Esophagus mucosa (tissue), 1 donor: ENCODE measurements at places on chromosomes 5 and 9. TPM values are rescaled to one million over a fixed set of nuclear protein-coding genes. Genes with fewer than 3 reads are reported as not detected.
A peak's percentile ranks its signal among the peaks of the same experiment; 100 is the strongest.

- no peak for ATAC-seq
Measured at GRCh38 chr5:149224282-149224681, 47.4 kb upstream of the AFAP1L1 start.

- ATAC-seq = no peak
Measured at GRCh38 chr9:35868933-35869332, 1.3 kb downstream of the OR13J1 start.

DNA sequence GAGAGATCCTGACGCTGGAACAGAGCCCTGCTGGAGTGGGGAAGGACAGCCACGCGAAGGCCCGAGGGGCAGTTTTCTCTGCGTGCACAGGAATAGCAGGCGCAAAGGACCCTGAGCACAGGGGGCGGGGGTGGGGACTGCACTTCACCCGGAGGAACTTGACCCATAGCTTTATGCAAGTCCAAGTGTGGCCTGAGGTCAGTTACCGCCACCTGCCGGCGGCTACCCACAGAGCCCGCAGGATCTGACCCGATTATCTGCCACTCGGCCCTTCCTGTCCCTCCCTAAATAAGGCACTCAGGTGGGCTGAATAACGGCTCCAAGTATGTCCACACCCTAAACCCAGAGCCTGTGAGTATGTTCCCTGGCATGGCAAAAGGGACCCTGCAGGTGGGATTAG, 65.4 kb upstream of the FCN1 start:
- no peak for ATAC-seq

- ATAC-seq = no peak
Measured at GRCh38 chr5:96822686-96823459, 15.1 kb upstream of the ERAP1 start.

DNA sequence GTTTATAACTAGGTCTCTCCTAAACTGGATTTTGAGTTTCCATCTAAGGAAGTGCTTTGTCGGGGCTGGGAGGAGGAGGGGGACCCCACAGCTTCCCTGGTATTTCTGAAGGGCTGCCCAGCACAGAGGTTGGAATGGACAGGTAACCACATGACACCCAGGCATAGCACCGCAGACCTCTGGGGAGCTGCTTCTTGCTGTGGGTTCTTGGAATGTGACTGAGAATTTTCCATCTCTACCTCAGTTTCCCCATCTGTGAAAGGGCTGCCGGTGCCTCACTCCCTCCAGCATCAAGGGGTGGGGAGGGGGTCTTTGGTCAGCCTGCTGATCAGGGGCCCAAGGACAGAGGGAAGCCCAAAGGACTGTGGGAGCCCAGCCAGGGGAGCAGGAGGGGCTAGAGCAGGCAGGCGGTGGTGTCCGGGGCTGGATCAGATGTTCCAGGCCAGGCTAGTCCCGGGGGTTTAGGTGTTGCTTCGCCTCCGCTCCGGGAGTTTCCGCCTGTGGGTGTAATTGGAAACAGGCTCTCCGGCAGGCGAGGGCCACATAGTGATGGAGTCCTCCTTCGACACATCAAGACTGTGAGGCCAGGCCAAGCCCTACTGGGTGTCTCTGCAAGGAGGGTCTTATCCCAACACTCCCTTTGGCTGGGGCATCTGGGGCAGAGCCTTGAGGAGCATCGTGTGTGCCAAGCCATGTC, 3.3 kb downstream of the OLFML2A start:
- ATAC-seq = no peak

DNA sequence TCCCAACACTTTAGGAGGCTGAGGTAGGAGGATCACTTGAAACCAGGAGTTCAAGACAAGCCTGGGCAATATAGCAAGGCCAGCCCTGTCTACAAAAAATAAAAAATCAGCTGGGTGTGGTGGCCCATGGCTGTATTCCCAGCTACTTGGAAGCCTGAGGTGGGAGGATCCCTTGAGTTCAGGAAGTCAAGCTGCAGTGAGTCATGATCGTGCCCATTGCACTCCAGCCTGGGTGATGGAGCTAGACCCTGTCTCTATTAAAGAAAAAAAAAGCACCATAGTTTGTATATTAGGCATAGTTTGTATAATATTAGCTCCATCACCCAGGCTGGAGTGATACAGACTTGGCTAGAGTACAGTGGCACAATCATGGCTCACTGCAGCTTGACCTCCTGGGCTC, 9.6 kb upstream of the NME5 start:
- peak; percentile 92 for ATAC-seq

GRCh38 chr5:143446535-143447226, 43.2 kb upstream of the NR3C1 start:
- ATAC-seq = no peak

DNA sequence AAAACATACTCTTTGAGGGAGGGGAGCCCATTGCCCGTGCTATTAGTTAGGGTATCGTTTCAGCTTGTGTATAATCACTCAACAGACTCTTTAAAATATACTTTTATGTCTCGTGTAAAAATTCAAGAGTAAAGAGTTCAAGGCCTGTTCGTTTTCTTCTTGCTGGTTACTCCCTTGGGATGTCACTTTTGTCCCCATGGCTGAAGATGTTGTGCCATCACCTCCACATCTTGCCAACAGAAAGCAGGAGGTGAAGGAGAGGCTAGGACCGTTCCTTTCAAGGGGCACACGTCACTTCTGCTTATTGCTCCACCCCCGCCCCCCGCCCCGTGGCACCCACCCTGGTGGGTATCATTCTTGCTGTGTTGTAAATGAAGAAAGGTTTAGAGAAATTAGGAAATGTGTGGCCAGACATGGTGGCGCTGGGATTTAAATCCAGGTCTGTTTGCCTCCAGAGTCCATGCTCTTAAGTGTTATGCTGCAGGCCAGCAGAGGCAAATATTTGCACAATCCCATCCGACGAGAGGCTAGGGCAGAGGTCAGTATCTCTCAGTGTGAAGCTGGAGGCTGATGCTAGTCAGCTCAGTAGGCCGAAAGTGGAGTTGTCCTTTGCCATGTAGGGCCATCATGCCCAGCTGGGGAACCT, 3.0 kb downstream of the MLANA start:
- ATAC-seq = no peak

- peak; percentile 92 for ATAC-seq
Measured at GRCh38 chr5:128341056-128341455, 197.0 kb downstream of the FBN2 start.

DNA sequence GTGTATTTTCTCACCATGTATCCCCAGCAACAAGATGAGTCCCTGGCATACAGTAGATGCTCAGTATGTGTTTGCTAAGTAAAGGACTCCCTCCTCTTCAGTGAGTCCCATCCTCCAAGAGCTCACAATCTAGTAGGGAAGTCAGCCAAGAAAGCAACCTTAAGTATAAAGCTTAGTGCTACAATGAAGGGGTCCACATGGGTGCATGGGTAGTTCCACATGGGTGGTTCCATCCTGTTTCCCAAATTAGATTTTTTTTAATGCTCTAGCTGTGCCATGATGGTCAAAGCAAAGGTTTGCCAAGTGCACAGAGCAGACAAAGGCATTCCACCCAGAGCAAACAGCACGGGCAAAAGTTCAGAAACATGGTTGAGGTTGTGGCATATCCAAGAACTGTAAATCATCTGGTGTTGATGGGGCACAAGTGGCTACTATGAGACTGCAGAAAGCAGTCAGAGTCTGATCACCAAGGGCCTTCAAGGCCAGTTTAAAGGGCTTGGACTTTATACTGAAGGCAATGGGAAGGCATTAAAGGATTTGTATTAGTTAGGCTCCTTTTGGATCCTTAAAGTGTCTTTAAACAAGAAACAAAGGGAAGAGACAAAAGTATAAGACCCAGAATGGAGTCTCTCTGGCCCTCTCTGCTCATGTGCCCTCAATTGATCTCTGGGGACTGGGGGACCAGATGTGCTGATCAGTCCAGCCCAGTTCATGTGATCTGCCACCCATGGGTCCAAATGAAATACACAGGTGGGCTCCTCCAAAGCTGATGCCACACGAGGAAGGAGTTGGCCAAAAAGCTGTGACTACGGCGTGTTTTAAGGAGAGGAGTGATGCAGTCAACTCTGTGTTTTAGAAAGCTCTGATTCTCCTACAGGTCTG, 9.0 kb upstream of the CPLX2 start:
- ATAC-seq = no peak

GRCh38 chr5:11619339-11620024, 284.8 kb downstream of the CTNND2 start:
- ATAC-seq = no peak

DNA sequence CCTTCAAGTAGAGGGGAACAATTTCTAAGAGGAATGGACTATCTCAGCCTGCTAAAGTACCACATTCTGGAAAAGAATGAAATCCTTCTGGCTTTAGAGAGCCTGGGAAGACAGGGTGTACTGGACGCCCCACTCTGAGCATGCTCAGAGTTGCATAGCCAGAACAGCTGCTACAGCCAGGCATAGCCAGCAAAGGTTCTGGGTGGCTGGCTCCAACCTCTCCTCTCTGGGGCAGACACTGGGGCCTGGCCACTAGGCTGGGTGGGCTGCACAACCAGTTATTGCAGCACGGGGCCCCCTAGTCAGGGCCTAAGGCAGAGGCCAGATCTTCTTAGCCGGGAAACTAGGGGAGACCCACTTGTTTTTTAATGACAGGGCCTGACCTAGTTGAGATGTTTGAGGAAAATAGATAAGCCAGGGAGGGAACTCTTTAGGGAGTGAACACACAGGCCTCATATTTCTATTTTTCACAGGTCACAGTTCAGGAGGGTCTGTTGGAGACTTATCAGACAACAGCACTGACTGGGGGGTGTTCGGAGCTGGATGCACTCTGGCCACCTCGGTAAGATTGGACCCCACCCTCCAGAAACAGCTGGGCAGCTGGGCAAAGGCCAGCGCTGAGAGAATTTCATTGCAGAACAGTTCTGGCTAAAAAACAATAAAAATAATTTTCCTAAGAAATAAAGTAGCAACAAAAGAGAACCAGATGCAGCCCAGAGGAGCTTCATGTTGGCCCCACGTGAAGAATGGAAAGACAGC, 142.9 kb downstream of the LPAR1 start:
- no peak for ATAC-seq

DNA sequence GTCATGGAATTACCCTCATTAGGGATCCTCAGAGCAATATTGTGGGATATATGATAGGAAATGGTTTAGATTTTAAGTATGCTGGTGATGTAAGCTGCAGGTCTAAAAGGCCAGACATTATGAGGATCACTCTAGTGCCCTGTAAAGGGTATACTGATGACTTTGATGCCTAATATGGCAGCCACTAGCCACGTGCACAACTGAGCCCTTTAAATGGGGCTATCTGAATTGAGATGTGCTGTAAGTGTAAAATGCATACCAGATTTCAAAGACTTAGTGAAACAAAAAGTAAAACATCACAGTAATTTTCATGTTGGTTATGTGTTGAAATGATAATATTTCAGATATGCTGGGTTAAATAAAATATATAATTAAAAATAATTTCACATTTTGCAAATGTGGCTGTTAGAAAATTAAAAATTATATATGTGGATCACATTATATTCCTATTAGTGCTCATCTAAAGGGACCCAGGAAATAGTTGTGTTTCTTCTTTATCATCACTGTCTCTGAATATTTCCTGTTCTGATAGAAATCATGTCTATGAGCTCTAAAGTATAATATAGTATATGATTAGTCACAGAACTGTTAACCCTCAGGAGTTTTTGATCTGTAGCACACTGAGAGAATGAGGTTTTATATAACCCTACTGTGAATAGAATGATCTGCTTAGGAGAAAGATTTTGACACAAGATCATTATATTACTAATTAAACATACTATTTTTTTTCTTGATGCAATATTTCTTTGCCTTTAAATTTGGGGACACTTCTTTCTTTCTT, 50.1 kb downstream of the OSTF1 start:
- ATAC-seq = no peak

DNA sequence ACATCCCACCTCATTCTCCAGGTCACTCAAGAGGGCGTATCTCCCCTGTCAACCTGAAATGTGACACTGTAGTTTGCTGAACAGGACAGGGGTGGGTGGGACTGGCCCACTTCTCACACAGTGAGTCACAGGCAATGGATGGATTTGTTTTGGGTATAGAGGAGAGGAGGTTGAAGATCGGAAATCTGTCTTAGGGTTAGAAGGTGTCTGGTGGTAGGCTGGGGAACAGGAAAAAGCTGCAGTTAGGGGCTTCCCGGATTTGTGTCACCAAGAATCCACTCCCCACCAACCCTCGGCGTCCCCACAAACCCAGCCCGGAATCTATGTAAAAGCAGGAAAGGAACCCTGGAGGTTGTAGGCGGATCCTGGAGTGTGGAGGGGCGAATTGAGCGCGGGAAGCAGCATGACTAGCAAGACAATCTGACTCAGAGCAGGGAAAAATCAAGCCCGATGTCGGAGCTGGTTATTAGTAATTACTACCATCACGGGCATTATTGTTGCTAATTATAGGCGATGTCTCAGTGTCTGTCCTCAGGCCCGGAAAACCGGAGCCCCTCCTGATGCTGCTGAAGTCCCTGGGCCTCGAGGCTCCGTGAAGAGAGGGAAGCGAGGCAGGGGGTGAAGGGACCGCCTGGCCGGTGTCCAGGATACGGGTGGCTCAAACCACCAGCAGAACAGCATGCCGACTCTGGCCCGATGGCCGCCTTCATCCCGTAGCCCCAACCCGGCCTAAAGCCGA, 1.7 kb upstream of the IRX1 start:
- ATAC-seq = no peak

- no peak for ATAC-seq
Measured at GRCh38 chr5:32031089-32031488, 143.0 kb downstream of the GOLPH3 start.

GRCh38 chr5:107868650-107869409, 198.1 kb upstream of the EFNA5 start:
- no peak for ATAC-seq

DNA sequence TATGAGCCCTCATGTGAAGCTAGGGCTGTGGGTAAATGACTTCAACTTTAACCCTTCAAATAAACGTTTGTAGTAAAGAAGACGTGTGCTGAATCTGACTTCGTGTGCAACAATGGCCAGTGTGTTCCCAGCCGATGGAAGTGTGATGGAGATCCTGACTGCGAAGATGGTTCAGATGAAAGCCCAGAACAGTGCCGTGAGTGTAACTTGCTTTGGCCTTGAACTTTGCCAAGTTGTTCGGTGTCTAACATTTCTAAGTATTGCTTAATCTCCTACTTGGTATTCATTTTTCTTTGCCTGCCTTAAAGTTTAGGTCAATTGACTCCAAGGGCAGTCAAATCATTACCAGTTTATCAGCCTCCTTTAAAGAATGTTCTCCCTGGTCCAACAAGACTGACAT, 18.2 kb downstream of the VLDLR start:
- no peak for ATAC-seq

Gene PCDHGA6
- 1.2 TPM for total RNA-seq

Gene PCDHGA5
- 0.72 TPM for total RNA-seq

Gene LCN15
- total RNA-seq = not detected

Gene MCC
- total RNA-seq = 37.6 TPM

Gene KIF20A
- 21.2 TPM for total RNA-seq

Gene AJM1
- total RNA-seq = 1.1 TPM

Gene GDF9
- 0.36 TPM for total RNA-seq

Gene WNK2
- 0.92 TPM for total RNA-seq

Gene KIF4B
- not detected for total RNA-seq
